ENCODE measurements at places on chromosomes 5 and 9.

DNA sequence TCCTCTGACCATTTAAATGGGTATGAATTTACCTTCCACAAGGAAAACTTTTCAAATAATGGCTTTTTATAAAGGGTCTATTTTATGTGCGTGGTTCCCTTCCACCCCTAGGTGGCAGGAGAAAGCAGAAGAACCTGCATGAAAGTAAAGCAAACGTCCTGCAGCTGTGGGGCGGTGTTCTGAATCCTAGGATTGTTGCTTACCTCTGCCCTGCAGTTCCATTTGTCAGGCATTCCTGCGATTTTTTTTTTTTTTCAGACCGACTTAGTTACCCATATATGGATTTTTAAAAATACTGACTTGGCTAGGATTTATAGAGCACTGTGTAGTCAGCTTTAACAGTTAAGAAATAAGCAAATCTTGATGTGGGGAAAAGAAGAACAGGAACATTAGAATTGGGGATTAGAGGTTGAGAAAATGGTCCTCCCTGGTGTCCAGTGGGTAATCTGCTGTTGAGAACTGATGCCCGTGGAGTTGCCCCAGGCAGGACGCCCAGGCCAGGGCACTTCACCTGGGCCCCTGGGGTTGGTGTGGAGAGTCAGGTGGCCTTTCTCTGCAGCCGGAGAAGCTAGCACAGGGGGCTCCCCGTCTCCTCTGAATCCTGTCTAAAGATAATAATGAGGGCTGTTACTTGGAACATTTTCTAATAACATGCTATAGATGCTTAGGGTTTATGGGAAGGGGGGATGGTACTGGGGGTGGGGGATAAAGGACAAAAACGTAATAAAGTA, 30.4 kb upstream of the LTC4S start:
- peak; percentile 55 for DNase-seq

- no peak for DNase-seq
Observed at GRCh38 chr9:34072868-34073590, 24.3 kb upstream of the UBAP2 start.

GRCh38 chr5:96173366-96173765, 211.7 kb upstream of the ELL2 start:
- no peak for DNase-seq

DNA sequence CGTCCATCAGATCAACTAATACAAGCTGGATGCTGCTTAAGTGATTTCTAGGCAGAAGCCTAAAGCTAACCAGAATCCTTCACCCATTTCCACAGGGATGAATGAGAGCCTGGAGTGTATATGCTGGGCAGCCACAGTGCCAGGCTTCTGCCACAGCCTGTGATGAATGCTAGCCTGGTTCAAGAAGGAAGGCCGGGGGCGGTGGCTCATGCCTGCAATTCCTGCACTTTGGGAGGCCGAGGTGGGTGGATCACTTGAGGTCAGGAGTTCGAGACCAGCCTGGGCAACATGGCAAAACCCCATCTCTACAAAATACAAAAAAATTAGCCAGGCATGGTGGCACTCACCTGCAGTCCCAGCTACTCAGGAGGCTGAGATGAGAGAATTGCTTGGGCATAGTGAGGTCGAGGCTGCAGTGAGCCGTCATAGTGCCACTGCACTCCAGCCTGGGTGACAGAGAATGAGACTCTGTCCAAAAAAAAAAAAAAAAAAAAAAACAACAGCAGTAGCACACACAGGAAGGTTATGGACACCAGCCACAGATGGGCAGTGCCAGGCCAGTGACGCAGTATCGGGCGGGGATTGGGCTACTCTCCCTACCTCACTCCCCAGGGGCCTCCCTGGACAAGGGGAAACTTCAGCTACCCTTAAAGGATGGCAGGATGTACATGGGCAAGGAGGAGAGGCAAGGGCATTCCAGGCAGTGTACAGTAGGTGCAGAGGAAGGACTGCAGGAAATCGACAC, 23.1 kb upstream of the HMCN2 start:
- DNase-seq, result no peak

DNA sequence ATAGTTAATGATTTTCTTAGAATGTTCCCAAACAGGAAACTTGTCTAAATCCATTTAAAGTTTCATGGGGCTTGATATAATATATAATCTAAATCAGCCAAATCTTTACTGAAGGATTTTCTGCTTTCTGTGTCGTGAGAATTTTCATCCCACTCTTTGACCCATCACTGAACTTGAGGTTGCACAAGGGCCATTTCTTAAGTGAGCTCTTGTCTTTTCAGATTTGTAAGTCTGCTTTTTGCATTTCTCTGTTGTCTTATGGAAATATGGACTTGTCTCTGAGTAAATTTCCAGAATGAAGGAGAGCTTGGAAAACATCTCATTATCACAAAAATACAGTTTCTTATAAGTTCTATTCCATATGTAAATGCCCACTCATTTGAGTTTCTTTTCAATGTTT, 149.2 kb upstream of the ARRDC3 start:
- DNase-seq, result no peak

DNA sequence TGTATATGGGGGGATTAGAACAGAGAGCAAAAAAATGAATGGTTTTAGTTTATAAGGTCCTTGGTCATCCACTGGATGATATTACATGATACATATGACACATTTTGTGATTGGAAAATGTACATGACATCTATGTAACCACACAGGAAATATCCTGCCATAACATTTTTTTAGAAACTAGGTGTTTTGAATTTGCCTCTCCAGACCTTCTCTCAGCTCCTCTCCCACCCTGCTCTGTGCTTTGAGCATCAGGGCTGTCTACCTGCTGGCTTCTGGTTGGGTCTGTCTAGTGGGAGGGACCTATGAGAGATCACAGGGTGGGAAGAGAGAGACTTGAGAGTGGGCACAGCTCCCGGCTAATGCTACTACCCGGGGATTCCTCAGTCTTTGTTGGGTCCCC, 24.4 kb downstream of the AKNA start:
- DNase-seq, result no peak

DNA sequence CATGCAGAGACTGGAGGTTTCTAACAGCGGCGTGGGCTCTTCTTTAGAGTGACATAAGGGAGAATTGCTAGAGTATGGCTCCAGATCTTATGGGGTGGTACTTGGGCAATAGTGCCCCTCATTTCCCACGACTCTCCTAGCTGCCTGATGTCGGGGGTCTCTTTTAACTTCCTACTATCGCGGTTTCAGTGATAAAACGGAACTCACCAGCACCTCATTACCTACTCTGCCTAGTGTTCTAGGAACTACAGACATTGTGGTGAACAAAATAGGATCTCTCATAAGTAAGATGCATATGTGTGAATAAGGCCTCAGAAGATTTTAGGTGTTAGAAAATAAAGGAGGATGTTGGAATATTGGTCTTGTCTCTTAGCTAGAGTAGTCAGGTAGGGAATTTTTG, 1.1 kb downstream of the ICE1 start:
- DNase-seq, result no peak

- DNase-seq, result no peak
Observed at GRCh38 chr9:86257391-86257790, 2.1 kb downstream of the C9orf153 start.

DNA sequence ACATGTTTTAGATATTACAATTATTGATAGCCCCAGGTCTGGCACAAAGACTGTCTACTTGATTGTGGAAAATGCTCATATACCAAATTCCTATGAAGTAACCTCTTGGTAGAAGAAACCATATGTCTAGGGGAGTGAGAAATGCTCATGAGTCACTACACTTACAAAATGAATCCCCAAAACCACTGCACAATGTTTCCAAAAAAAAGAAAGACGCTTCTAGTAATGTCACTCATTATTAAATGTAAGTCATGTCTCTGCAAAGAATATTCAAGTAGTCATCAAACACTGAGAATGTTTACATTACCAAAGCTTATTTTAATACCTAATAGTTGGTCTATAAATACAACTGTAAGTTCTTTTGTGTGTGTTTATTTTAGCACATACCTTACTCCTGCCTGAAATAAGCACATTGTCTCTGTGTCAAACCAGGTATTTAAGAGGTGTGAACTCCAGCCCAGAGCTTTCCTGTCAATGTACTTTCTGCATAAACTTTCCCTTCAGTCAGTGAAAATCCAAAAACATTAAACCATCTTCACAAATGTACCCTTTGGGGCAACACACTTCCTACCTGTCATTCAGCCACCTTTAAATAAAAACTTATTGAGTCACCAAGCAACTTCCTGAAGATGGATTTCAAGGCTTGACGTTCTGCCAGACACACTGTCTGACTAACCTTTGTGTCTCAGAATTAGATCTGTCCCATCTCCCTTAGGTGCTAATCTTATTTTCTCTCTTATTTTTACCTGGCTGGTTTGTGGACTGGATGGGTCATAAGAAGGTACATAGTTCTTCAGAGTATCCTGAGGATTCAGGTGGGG, 194.0 kb downstream of the NFIB start:
- DNase-seq, result no peak

- DNase-seq, result peak; percentile 38
Observed at GRCh38 chr5:43073597-43074546, 33.8 kb upstream of the ANXA2R start.

DNA sequence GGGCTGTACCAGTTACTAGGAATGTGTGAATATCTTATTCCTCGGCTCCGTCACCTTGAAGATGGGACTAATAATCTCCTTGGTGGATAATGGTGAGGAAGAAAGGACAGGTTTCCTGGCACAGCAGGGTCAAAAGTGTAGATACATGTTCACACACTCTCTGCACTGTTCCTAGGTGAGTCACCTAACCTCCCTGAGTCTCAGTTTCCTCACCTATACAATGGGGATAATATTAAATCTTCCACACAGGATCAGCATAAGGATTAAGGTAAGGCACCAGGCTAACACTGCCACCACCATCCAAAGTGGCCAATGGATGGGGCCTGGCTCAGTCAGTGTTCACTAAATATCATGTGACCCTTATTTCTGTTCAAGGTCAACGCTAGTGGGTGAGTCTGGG, 66.9 kb downstream of the PSMB7 start:
- DNase-seq, result no peak

DNA sequence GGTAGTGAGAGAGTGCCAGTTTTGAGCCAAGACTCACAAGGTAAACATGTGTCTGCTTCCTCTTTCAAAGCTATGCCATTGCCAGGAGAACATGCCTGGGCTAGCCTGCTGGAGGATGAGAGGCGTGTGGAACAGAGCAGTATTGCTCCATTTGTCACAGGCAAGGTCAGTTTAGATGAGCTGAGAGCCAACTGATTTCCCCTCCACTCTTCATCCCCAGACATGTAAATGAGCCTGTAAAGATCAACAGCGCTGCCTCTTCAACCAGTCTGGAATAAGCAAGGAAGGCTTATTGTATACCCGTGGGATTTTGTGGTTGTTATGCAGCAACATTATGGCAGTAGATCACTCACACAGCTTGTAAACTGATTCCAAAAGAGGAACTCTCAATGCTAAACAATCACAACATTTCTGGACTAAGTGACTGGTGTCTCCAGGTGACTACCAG, 8.2 kb upstream of the GDNF start:
- DNase-seq, result no peak

DNA sequence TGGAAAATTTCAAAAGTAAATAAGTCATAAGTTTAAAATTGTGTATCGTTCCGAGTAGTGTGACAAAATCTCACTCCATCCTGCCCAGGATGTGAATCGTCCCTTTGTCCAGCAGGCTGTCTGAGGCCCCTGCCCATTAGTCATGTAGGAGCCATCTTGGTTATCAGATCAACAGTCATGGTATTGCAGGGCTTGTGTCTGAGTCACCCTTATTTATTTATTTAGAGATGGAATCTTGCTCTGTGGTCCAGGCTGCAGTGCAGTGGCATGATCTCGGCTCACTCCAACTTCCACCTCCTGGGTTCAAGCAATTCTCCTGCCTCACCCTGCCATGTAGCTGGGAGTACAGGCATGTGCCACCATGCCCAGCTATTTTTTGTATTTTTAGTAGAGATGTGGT, 30.2 kb downstream of the ITGA2 start:
- no peak for DNase-seq

DNA sequence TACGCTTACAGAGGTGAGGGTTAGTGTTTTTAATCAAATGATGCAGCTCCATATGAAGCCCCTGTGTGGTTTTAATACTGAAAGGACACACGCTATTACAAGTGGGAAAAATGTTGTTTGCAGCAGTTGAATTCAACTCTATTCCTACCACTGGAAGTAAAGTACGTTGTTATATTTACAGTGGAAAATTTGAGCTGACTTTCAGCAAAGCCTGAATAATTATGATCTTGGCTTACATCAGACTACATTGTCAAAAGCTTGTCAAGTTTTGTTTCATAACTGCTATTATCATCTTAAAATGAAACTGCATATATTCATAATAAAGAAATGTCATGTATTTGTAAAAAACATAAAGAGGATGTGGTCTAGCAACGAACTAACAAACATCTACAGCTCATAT, 818.5 kb downstream of the SEMA5A start:
- no peak for DNase-seq

DNA sequence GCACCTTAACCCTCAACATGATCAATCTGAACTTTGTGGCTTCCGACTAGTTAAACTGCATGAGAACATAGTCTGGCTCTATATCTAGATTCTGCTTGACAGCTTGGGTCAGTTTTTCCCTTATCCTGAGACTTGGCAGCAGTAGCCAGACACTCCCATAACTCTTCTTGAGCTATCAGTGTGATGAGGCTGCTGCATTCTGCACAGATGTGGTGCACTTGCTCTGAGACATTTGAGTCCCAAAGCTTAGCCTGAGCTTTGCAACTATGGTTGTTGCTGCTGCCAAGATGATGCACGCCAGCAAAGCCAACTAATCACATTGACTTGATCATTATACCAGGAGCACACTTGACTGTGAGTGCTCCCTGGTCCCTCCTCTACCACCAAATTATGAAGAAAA, 36.2 kb downstream of the MOCS2 start:
- DNase-seq, result no peak

DNA sequence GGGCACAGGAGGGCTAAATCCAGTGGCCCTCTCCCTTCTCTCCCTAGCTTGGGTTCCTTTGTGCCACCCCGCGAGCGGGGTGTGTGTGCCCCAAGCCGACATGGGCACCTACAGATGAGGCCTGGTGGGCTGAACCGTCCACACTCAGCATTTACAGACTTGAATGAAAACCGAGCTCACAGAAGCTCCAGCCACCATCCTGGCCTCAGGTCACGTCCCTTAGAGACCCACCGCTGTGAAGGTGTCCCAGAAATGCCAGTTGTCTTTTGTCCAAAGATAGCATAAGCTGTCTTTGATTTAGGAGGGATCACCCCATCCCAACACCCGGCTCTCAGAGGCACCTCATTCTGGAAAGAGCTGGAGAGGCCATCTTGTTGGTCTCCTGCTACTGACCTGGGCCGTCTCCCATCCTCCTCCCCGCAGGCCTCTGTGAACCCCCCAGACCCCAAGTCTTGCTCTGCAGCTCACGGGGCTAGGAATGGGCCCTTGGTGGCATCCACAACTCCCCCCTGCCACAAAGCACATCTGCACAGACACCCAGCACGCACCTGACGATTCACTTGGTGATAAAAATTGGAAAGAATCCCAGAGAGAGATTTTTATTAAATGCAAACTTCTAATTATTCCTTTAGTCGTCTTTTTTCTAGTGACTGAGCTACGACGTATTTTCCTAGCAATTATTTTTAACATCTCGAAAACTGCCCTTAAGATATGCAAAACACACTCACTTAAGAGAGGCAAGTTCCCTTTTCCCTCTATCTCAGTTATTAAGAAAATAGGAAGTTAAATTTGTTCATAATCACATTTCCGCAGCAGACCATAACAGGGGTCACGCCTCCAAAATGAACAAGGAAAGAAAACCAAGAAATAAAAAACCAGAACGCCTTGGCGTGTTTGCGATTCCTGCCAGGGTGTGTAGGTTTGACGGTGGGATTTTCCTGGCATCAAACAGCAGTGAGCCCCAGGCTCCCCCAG, 80.5 kb upstream of the LMX1B start:
- no peak for DNase-seq

GRCh38 chr5:87147441-87147840, 120.2 kb upstream of the RASA1 start:
- DNase-seq, result no peak

- no peak for DNase-seq
Observed at GRCh38 chr5:38360323-38361061, 102.1 kb downstream of the EGFLAM start.

Data from Panc1 (cell line).